ENCODE measurements at places on chromosomes 3 and 15. TPM values are rescaled to one million over a fixed set of nuclear protein-coding genes. Genes with fewer than 3 reads are reported as not detected.
A peak's percentile ranks its signal among the peaks of the same experiment; 100 is the strongest.

DNA sequence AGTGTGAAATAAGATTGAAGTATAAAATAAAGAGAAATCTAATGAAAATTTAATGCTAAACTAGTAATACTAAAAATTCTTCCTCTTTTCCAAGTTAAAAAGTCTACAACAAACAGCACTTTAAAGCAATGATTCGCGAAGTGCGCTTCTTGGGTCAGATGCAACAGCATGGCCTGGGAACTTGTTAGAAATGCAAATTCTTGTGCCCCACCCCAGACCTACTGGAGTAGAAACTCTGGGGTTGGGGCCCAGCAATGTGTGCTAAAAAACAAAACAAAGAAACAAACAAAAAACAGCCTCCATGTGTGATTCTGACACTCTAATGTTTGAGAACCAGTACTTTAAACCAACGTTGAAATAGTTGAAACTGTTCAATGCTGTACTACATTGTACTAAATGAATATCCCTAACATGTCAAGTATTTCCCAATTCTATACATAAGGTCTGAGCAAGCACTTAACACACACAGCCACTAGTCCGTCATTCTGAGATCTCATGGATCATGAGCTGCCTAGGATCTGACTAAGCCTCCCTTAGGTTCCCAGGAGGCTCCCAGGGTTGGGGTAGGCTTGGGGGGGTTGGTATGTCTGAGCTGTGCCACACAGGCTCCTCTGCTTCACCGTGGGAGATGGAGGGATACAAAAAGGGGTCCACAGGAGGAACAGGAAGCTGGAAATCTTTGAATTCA, 6.1 kb downstream of the RASGRP1 start:
- H3K36me3 ChIP-seq = no peaks in the 10 kb centered on the region
- peaks cover under 1% of the 10 kb centered on the region for H3K4me1 ChIP-seq
- H3K4me3 ChIP-seq = no peak overlapping the region
- no peaks in the 10 kb centered on the region for H3K27me3 ChIP-seq

GRCh38 chr3:148938936-148939335, 52.4 kb upstream of the GYG1 start:
- H3K36me3 ChIP-seq = no peaks in the 10 kb centered on the region
- H3K4me1 ChIP-seq = no peaks in the 10 kb centered on the region
- DNase-seq = no peak
- H3K27me3 ChIP-seq = no peaks in the 10 kb centered on the region
- H3K4me3 ChIP-seq = no peak overlapping the region

GRCh38 chr3:165855581-165855980, 18.4 kb upstream of the BCHE start:
- H3K36me3 ChIP-seq = no peaks in the 10 kb centered on the region
- no peaks in the 10 kb centered on the region for H3K27me3 ChIP-seq
- H3K4me1 ChIP-seq = no peaks in the 10 kb centered on the region
- H3K27ac ChIP-seq = no peak overlapping the region
- DNase-seq = no peak

GRCh38 chr3:154301561-154301960, 22.7 kb downstream of the DHX36 start:
- no peaks in the 10 kb centered on the region for H3K4me1 ChIP-seq
- no peak overlapping the region for H3K4me3 ChIP-seq
- peaks cover 33% of the 10 kb centered on the region for H3K36me3 ChIP-seq
- no peak overlapping the region for H3K27ac ChIP-seq

DNA sequence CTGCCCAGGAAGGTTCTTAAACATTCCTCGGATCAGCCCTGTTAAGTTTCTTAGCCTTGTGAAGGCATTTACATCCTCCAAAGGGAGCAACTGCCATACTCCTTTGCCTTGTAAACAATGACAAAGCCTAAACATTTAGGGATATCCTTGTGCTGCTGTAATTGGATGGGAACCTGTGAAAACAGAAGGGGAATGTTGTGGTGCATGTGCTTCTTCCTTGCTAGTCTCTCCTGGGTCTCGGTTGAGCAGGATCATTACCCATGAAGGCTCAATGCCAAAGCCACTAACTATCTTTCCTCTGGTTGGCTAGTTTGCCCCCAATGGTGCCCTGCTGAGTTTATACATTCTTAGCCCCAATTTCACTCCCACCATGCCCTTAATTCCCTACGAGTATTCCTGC, 17.3 kb downstream of the CHRNA3 start:
- H3K4me3 ChIP-seq = no peak overlapping the region
- H3K4me1 ChIP-seq = no peaks in the 10 kb centered on the region
- DNase-seq = no peak
- H3K27ac ChIP-seq = no peak overlapping the region

DNA sequence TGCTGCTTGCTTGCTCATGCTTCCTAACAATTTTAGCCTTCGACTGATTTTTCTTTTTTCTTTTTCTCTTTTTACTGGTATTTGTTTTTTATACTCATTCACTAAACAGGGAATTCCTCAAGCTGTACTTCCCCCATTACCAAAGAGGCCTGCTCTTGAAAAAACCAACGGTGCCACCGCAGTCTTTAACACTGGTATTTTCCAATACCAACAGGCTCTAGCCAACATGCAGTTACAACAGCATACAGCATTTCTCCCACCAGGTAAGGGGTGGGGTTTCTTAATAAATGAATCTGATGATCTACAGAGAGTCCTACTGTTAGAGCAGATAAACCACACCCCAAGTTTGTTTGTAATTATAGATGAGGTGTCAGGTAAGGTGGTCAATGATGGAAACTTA, 178.8 kb downstream of the MBNL1 start:
- no peak overlapping the region for H3K27ac ChIP-seq
- peaks cover 8% of the 10 kb centered on the region for H3K36me3 ChIP-seq
- no peak overlapping the region for H3K4me3 ChIP-seq
- H3K4me1 ChIP-seq = peaks cover 18% of the 10 kb centered on the region
- H3K27me3 ChIP-seq = no peaks in the 10 kb centered on the region

The NR2E3 gene
- total RNA-seq = 0.52 TPM

GRCh38 chr3:45480871-45481270, 92.5 kb downstream of the LARS2 start:
- H3K4me3 ChIP-seq = no peak overlapping the region
- no peaks in the 10 kb centered on the region for H3K4me1 ChIP-seq
- H3K27me3 ChIP-seq = no peaks in the 10 kb centered on the region
- no peak for DNase-seq
- H3K27ac ChIP-seq = no peak overlapping the region

The GOLGA6L10 gene
- total RNA-seq = 10.2 TPM

GRCh38 chr3:11553436-11554235, 90.1 kb downstream of the VGLL4 start:
- no peaks in the 10 kb centered on the region for H3K36me3 ChIP-seq
- peak; percentile 79 for DNase-seq
- no peaks in the 10 kb centered on the region for H3K27me3 ChIP-seq

DNA sequence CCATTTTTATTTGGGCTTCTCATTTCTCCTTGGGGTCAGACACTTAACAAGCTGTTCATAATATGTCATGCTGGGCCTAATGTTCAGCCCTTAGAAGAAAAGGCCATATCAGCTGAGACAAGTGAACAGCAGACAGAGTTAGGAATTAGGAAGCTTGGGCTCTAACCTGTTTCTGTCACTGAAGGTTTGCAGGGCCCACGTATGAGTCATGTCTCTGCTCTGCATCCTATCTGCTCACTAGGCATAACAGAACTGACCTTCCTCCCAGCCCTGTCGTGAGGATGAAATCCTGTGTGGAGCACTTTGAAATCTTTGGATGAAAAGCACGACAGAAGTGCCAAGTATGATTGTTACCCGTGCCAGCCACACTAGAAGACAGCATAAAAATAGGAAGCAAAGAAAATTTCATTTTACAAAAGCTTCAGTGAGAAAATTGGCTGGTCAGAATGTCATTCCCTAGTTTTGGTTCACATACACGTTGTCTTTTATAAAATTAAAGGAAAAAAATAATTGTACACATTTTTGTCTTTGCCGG, 26.5 kb upstream of the CD47 start:
- H3K4me3 ChIP-seq = no peak overlapping the region
- H3K4me1 ChIP-seq = no peaks in the 10 kb centered on the region
- no peaks in the 10 kb centered on the region for H3K36me3 ChIP-seq
- DNase-seq = no peak
- no peaks in the 10 kb centered on the region for H3K27me3 ChIP-seq

The GASK1A gene
- 8.8 TPM for total RNA-seq

- no peaks in the 10 kb centered on the region for H3K36me3 ChIP-seq
- H3K27ac ChIP-seq = peak overlapping the region; percentile 15
- peaks cover 13% of the 10 kb centered on the region for H3K4me1 ChIP-seq
- no peak overlapping the region for H3K4me3 ChIP-seq
- H3K27me3 ChIP-seq = no peaks in the 10 kb centered on the region
These were observed 5.6 kb upstream of the SLC33A1 start for GRCh38 chr3:155859859-155860258.

DNA sequence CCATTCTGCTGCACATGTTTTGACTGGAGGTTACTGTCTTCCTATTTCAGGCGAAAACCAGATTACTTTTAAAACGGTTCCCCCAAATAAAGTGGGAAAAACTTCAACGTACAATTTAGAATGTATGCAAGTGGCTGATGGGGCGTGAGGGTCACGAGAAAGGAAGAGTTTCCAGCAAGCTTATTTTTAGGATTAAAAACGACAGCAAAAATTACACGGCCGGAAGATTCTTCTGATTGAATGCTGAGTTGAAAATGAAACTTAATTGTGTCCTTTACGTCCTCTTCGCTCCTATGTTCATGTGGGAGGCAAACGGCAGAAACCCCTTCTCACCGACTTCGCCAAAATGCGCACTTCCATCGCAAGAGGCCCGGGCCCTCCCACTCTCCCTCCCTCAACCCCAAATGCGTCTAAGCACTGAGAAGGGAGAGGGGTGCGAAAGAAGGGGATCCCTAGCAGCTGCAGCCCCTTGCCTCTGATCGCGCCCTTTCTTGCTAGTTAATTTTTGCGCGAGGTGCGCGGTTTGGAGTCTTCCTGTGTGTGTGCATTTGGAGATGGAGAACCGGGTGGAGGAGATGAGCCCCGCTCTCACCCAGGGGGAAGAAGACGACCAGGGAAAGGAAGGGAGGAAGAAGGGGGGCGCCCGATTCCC, 656 bp downstream of the CD47 start:
- H3K27me3 ChIP-seq = no peaks in the 10 kb centered on the region
- peak; percentile 16 for DNase-seq
- peak overlapping the region; percentile 50 for H3K4me3 ChIP-seq
- peak overlapping the region; percentile 45 for H3K27ac ChIP-seq

The WDR93 gene
- total RNA-seq = 0.66 TPM

- no peak for DNase-seq
- H3K27ac ChIP-seq = no peak overlapping the region
- no peak overlapping the region for H3K4me3 ChIP-seq
- no peaks in the 10 kb centered on the region for H3K4me1 ChIP-seq
- no peaks in the 10 kb centered on the region for H3K27me3 ChIP-seq
These were observed 73.6 kb downstream of the ETV5 start for GRCh38 chr3:186035277-186035676.

The POPDC2 gene
- total RNA-seq = 0.99 TPM

The UBE3A gene
- 26.7 TPM for total RNA-seq

- H3K27me3 ChIP-seq = no peaks in the 10 kb centered on the region
- H3K4me1 ChIP-seq = peaks cover 8% of the 10 kb centered on the region
- H3K4me3 ChIP-seq = no peak overlapping the region
- DNase-seq = no peak
- H3K36me3 ChIP-seq = no peaks in the 10 kb centered on the region
These were observed 10.3 kb upstream of the CD47 start for GRCh38 chr3:108100906-108101660.

- H3K27ac ChIP-seq = no peak overlapping the region
- no peaks in the 10 kb centered on the region for H3K4me1 ChIP-seq
- no peak overlapping the region for H3K4me3 ChIP-seq
- no peaks in the 10 kb centered on the region for H3K36me3 ChIP-seq
- no peaks in the 10 kb centered on the region for H3K27me3 ChIP-seq
These were observed 46.9 kb upstream of the NTRK3 start for GRCh38 chr15:88303395-88303794.

DNA sequence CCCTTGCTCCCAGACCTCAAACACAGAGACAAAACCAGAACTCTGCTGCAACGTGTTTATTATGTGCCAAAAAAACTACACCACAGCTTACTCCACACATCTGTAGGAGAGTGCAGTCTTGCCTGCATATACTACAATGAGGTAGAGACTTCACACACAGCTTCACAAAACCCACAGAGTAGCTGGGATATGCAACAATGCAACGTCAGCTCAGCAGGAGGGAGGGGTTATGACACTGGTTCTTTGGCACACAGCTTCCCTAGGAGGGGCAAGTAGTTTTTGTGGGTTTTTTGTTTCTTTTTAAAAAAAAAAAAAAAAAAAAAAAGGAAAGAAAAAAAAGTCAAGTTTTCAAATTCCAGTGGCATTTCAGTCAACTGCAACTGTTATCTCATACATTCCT, 2.9 kb upstream of the RPS17 start:
- no peaks in the 10 kb centered on the region for H3K27me3 ChIP-seq
- H3K27ac ChIP-seq = no peak overlapping the region
- peaks cover 17% of the 10 kb centered on the region for H3K4me1 ChIP-seq

DNA sequence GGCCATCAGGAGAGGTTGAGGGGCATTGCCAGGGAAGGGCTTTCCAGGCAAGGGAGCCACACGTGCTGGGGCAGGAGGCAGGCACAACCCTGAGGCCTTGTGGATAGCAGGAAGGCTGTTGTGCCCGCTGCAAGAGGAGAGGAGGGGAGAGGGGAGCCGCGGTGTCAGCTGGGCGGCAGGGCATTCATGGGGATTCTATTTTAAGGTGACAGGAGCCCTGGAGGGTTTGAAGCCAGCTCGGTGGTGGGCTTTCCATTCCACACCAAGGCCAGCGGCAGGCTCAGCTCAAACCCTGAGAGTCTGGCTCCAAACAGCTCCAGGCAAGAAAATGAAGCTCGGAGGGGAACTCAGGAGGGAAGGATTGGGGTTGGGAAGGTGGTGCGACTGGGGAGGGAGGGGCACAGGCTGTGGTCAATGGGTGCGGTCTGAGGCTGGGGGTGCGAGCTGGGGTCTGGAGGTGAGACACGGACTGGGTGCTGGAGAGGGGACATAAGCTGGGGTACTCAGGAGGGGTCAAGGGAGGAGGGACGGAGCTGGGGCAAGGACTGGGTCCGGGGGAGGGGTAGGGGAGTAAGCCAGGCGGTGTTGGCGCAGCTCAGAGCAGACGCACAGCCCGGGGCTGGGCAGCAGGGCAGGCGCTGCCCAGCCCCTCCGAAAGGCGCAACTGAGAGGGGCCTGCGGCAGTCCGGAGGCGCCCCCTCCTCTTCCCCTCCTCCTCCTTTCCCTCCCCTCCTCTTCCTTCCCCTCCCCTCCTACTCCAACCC, 43.4 kb downstream of the TPRA1 start:
- no peaks in the 10 kb centered on the region for H3K36me3 ChIP-seq
- no peak for DNase-seq
- H3K4me3 ChIP-seq = no peak overlapping the region
- H3K27me3 ChIP-seq = no peaks in the 10 kb centered on the region

DNA sequence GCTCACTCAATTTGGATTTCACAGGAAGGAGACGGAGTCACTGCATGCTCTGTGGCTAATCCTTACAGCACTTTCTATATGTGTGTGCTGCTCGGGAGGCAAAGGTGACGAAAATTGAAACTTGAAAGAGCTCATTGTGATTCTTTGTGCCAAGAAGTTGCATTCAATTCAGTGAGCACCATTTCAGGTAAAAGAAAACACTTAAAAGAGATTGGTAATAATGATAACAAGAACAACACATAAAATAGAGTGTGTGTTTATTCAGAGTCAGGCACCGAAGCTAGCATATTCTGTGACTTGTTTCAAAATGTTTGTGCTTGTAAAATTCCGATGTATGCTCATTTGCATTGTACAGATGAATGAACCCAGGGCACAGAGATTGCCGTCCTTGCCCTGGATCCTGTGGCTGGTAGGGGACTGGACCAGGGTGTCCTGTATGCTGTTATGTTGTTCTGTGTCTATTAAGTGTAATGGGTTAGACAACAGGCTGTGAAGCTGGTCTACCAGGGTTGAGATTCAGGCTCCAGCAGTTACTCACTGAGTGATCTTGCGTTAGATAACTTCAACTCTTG, 193.3 kb upstream of the PROK2 start:
- DNase-seq = no peak
- H3K4me1 ChIP-seq = no peaks in the 10 kb centered on the region
- no peaks in the 10 kb centered on the region for H3K27me3 ChIP-seq

The ASB14 gene
- total RNA-seq = not detected

Measured in body of pancreas (tissue), 4 donors.